ENCODE measurements at places on chromosomes 16 and 17. TPM values are rescaled to one million over a fixed set of nuclear protein-coding genes. Genes with fewer than 3 reads are reported as not detected.
A peak's percentile ranks its signal among the peaks of the same experiment; 100 is the strongest.

Gene DOC2A
- 3.1 TPM for total RNA-seq

Gene TERB1
- total RNA-seq = 1.0 TPM

Gene C16orf46
- total RNA-seq = not detected

Gene ITGAX
- total RNA-seq = 9.6 TPM

Gene RTN4RL1
- 6.7 TPM for total RNA-seq

Gene HOXB9
- total RNA-seq = 33.2 TPM

Gene ITGB4
- total RNA-seq = 303 TPM

GRCh38 chr16:86414991-86415740 is 95.2 kb upstream of the FOXF1 start:
- no peak for DNase-seq

DNA sequence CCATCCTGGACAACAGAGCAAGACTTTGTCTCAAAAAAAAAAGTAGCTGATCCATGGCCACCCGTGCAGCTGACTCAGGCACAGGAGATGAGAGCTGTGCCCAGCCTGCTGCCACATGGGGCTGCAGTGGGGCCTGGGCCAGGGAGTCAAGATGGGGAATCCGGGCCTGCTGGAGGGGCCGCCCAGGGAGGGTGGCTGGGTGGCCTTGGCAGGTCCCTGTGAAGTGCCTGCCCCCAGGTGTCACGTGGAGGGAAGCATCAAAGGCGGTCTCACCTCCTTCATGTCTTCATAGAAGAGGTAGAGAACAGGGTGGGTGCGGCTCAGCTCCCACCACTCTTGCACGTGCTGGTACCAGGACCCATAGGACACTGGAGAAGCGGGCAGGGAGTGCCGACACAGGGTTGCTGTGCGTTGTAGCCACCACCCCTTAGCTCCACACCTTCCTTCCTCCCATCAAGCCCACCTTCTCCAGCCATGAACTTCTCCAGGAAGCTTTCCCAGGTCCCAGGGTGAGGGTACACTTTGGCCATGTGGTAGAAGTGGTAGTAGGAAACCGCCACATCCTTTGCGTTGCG is 3.8 kb downstream of the SULT1A2 start:
- DNase-seq = no peak

DNA sequence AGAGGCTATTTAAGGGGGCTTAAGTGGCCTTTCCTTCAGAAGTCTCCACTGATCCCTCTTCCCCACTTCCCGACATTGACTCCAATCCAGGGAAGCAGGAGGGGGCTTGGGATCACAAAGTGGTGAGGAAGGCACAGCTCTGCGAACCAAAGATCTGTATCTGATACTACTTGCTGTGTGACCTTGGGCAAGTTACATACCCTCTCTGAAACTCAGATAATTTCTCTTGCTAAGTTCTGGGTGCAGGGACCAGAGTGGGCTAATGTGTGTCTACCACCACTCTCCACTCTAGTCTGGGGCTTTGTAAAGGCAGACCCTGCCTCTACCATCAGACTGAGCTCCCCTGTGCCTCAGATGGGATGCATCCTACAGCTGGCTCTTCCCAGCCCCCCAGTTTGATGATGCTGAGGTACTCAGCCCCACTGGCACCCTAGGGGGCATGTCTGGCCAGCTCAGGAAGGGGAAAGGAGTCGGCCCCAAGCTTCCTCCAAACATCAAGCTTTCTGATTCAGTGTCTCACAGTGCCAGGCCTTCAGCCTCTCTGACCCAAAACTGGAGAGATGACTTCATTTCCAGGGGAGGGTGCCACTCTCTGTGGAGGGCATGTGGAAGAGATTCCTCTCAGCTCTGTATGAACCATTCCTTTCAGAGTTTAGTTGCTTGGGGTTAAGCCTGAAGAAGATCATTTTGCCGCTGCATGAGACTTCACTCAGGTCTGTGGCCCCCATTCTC is 10.9 kb downstream of the DLX4 start:
- DNase-seq = no peak

GRCh38 chr16:79595231-79595641 is 5.3 kb downstream of the MAF start:
- DNase-seq = no peak

DNA sequence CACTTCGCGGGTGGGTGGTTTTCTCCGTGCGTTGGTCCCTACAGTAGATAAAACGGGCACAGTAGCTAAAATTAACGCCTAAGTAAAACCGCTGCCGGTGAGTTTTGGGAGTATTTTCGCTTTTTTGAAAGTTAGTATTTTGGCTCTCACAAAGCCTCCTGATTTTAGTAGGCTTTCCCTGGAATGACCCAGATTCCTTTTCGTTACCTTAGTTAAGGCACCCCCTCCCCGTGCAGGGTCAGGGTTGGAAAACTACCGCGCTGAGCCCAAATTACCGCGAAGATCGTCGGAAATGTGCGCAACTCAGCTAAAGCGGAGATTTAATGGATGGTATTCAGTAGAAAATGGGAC is 28.3 kb upstream of the ST6GALNAC1 start:
- no peak for DNase-seq

DNA sequence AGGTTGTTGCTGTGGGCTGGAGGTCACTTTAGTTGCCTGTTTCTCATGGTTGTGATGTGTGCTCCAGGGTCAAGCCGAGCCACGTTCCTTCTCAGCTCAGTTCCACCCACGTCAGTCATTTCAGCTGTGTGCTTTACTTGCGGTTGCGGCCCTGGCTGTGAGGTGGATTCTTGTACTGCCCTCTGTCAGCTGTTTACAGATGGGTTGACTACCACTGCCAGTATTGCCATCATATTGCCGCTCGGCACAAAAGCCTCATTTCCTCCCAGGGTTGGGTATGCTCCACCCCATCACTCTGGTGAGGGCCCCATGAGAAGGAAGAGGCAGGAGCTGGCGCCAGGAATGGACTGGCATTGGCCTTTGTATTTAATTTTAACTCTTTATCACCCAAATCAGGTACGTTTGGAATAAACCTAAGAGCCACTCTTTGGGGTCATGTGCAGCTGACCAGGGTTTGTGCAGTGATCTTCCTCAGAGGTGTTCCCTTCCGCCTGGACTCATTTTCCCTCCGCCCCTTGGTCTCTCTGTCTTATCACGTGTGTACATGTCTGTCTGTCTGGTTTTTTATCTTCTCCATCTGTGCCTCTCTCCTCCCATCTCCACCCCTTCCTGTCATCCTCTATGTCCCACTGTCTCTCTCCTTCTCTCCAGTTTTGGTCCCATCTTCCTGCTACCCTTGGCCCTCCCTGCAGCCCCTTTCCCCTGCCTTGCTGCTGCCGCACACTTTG is 25.0 kb downstream of the METTL22 start:
- no peak for DNase-seq

- no peak for DNase-seq
Measured at GRCh38 chr17:19943026-19943425, 34.6 kb downstream of the AKAP10 start.

GRCh38 chr16:52404546-52404945 is 142.4 kb downstream of the TOX3 start:
- DNase-seq = no peak

DNA sequence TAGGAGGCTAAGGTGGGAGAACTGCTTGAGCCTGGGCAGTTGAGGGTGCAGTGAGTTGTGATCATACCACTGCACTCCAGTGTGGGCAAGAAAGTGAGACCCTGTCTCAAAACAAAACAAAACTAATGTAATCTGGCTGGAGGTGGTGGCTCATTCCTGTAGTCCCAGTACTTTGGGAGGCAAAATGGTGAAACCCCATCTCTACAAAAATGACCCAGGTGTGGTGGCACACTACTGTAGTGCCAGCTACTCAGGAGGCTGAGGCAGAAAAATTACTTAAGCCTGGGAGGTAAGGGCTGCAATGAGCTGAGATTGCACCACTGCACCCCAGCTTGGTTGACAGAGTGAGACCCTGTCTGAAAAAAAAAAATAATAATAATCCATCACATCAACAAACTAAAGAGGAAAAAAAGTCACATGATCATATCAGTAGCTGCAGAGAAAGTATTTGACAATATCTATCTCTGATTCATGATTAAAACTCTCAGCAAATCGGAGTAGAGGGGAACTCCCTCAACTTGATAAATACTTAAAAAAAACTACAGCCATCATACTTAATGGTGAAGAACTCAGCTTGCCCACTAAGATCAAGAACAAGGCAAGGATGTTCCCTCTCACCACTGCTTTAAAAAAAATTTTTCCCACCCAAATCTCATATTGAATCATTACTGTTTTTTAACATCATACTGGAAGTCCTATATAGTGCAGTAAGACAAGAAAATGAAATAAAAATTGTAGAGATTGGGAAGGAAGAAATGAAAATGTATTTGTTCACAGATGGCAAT is 31.0 kb downstream of the DHRS7B start:
- DNase-seq = no peak

- no peak for DNase-seq
Measured at GRCh38 chr17:15194859-15195277, 70.3 kb downstream of the PMP22 start.

- DNase-seq = no peak
Measured at GRCh38 chr16:69816996-69817395, 54.9 kb downstream of the WWP2 start.

DNA sequence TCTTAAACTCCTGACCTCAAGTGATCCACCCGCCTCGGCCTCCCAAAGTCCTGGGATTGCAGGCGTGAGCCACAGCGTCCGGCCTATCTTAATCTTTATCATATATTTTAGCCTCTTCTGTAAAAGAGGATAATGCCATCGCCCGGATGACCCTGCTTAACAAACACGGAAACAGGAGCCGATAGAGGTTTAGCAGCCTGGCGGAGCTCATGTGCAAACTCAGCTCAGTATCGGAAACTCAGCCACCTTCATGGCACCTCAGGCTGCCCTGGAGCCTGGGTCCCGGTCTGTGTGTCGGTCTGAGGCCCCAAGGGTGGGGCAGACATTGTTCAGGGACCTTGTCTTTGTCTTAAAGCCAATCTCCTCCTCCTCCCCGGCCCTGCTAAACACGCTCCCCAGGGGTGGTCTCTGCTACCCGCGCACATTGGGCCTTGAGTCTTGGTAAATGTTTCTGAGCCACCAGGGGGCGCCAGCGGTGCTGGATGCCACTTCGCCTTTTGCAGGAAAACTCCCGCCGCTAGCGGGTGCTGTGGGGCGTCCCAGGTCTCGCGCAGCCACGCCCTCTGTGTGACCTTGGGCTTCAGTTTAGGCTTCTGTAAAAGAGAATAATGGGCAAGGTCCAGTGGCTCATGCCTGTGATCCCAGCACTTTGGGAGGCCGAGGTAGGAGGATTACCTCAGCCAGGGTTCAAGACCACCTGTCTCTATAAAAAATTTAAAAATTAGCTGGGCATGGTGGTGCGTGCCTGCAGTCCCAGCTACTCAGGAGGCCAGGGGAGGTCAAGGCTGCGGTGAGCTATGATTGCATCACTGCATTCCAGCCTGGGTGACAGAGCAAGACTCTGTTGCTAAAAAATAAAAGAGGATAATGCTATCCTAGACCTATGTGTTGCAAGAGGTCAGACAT is 2.7 kb downstream of the CETP start:
- DNase-seq = peak; percentile 80

DNA sequence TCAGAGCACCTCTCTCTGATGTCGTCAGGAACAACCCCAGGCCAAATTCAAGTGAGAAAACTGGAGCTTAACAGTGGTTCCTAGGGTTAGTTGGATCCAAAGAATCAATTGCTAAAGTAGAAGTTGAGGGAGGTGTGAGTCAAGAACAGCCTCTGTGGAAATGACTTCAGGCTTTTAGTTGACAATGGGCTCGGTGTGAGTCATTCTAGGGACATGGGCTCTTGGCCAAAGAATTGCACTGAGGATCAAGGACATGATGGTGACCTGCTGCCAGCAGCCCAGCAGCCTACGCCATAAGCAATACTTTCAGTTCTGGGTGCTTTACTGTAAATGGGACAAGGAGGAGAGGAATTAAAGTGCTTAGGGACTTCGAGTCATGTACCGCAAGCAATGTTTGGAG is 32.1 kb upstream of the SMURF2 start:
- peak; percentile 69 for DNase-seq

- DNase-seq = no peak
Measured at GRCh38 chr17:31329221-31329620, 7.8 kb upstream of the EVI2A start.

DNA sequence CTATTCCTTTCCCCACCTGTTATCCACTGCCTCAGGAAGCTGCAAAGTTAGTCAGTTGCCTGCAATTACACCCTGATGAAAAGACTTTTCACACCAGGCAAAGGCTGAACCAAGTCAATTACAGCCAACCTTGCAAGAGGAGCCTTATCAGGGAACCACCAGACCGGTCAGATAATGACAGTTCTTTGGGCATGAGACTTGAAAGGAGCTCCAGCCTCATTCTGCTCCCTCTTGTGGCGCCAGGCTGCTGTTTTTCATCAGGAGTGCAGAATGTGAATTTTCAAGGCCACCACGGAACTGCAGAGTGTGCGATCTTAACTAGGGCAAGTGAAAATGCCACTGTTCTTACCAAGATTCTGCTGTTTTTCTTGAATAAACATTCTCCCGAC is 22.5 kb downstream of the DNAI2 start:
- peak; percentile 68 for DNase-seq

- no peak for DNase-seq
Measured at GRCh38 chr17:700504-701094, 14.0 kb downstream of the VPS53 start.

DNA sequence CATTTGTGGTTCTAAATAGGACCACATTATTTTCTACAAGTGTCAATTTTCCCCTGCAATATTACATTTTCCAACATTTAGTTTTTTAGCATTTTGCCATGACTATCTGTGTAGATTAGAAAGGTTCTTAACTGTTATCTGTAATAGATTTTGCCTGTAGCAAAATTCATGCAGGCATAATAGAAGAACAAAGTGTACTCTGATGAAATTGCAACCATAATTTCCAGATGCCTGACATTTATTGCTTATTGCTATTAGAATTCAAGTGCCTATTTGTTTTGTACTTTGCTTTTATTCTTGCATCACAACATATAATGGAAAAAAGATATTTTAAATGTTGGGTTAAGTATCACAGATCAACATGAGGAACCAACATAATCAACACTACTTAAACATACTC is 337.7 kb downstream of the TOX3 start:
- DNase-seq = no peak

DNA sequence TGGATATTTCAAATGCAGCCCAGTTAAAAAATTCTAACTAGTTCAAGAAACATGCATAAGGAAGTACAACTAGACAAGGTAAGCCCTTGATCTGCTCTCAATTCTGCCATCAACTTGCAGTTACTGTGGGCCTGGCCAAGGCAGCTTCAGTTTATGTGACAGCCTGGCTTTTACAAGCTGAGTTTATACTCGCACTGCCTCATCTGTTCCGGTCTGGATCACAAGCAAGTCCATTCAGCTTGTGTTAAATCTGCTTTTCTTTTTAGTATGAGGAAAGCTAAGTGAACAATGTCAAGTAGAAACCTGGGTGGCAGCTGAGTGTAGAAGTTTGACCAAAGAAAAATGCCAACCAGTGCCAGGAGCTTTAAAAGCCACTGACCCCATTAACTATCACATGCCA is 76.6 kb upstream of the CORO6 start:
- no peak for DNase-seq

GRCh38 chr17:46053911-46054534 is 55.0 kb downstream of the STH start:
- no peak for DNase-seq

GRCh38 chr16:56869513-56870275 is 4.7 kb downstream of the SLC12A3 start:
- DNase-seq = no peak

GRCh38 chr16:714079-714478 is 839 bp upstream of the METRN start:
- DNase-seq = no peak

- DNase-seq = no peak
Measured at GRCh38 chr17:2521257-2521656, 9.6 kb upstream of the METTL16 start.

Measured in ureter (tissue), 1 donor.